ENCODE measurements at places on chromosomes 6 and 20.

DNA sequence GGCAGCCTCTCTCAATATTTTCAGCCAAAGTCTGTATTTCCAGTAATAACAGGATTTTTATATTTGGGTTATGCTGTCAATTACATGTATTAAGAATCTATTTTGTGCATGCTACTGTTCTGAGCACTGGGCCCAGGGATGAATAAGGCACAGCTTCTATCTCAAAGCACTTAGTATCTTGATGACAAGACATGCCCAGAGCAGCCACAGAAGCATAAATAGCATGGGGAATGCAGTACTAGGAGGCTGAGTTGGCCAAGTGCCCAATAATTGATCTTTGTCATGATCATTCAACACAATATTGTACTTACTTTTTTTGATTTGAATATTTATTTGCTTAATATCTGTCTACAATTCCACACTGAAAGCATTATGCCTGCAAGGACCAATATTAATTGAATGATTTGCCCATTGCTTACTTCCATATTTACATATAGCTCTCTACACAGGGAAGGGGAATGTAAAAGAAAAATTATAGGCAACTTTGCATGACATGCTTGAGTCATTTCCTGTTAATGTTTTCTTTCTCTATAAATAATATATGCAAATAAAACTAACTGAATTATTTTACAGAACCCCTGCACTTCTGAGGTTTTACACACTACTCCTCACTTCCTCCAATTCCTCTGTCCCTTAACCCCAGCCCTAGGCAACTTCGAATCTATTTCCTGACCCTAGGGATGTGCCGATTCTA, 298.9 kb upstream of the BMP2 start:
- DNase-seq: no peak

DNA sequence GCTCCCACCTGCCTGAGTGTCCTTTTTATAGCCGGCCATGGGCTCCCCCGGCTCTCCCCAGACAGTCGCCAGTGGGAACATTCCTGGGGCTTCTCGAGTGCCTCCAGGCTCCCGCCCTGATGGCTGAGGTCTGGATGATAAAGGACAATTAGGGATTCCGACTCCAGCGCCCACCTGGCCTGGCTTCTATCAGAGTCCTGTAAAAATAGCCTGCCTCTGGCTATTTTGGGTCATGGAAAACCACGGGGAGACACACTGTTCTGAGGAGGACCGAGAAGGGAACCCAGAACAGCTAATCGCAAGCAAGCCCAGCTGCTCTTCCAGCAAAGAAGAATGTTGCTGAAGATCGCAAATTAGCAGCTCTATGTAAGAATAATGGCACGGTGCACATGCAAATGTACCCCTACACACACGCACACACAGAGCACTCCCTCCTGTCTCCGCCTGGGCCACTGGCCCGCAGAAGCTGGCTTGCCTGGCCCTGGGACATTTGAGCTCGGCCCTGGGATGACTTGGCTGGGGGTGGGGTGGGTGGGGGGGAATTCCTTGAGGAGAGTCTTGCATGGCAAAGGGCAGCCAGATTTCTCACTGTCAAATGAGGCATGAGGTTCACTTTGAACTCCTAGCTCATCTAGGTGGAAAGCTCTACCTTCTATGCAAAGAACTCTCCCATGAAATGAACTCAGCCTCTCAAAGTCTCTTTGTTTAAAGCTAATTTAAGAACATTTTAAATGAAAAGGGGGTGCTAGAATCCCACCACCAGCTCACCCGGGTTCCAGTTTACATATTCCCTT, 55.3 kb downstream of the CTCFL start:
- no peak for DNase-seq

GRCh38 chr6:77630014-77630413, 22.8 kb upstream of the MEI4 start:
- no peak for DNase-seq

DNA sequence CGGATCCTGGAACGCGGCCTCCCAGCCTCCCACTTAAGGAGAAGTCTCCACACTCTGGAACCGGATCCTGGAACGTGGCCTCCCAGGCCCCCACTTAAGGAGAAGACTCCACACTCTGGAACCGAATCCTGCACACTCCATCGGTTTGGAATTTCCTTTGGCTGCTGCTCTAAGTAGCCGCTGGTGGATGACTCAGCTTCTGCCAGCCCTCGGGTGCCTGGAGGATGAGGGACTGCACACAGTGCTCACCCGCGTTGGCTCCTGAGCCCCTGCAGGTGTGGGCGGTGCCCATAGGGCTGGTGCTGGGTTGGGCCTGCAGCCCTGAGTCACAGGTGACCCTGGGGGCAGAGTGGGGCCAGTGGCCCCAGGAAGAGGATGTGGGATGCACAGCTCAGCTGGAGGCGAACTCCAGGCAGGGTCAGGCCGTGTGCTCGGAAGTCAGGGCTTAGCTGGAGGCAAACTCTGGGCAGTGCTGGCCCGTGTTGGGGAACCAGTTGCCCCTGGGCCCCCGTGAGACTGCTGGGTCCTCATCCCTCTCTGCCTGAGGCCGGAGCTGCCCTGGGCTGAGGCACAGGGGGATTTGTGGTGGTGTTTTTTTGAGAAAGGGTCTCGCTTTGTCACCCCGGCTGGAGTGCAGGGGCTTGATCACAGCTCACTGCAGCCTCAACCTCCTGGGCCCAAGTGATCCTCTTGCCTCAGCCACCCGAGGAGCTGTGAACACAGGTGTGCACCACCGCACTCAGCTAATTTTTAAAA, 13.9 kb upstream of the TNFRSF6B start:
- no peak for DNase-seq

- DNase-seq: no peak
These were observed 61.4 kb upstream of the TNFAIP3 start for GRCh38 chr6:137805622-137806021.

- DNase-seq: no peak
These were observed 77.5 kb downstream of the FKBP5 start for GRCh38 chr6:35611240-35611639.

- no peak for DNase-seq
These were observed 18.5 kb upstream of the C6orf141 start for GRCh38 chr6:49531774-49532569.

- no peak for DNase-seq
These were observed 96.1 kb downstream of the VEGFA start for GRCh38 chr6:43865932-43866645.

DNA sequence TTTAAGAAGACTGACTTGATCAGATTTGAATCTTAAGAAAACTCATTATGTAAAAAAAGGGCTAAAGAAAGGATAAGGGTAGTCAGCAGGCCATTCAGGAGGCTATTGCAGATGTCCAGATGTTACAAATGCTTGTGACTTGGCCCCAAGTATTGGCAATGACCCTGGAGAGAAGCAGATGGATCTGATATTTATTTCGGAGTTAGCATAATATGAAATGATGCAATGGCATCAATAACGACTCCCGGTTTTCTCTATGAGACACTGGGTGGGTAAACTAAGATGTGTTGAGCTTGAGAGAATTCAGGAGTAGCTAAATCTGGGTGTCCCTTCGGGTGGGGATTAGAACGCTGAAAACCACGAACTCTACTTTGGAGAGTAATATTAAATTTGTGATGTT, 149.7 kb downstream of the LAMA2 start:
- no peak for DNase-seq

DNA sequence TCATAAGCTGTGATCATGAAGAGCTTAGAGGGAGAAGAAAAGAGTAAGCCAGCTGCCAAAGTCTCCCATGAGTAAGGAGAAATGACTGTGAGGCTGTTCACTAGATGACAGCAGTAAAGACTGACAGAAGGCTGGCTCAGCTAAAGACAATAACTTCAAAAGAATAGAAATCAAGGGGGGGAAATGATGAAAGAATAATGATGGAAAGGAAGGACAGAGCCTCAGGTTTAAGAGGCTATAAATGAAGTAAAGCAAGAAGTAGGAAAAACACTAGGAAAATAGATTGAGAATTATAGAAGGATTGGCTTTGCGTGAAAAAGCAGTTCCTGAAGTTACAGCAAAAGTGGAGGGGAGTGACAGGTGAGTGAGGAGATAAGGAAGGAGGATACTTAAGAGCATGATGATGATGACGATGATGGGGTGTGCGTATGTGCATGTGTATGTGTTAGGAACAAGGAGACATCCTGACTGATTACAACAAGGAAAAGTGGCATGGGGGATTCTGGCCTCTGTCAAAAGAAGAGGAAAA, 48.2 kb downstream of the HBS1L start:
- no peak for DNase-seq

- no peak for DNase-seq
These were observed 26.0 kb upstream of the CLVS2 start for GRCh38 chr6:122969999-122970533.

GRCh38 chr20:59586613-59587012, 17.7 kb upstream of the PHACTR3 start:
- DNase-seq: no peak

DNA sequence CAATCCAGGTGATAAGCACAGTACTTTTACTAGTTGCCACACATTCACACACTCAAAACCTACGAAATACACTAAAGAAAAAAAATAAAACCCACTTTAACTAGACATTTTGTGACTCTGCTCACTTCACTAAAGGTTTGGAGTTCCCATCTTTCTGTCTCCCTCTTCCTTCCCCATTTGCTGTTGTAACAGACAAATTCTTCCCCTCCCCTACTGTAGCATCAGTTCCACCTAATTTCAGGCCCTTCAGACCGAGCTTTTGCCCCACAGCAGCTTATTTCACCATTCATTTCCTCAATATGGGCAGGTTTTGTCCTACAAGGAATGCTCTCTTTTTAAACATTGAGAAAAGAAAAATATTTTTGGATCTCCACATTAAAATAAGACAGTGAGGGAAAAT, 31.3 kb upstream of the MRAP2 start:
- DNase-seq: no peak

DNA sequence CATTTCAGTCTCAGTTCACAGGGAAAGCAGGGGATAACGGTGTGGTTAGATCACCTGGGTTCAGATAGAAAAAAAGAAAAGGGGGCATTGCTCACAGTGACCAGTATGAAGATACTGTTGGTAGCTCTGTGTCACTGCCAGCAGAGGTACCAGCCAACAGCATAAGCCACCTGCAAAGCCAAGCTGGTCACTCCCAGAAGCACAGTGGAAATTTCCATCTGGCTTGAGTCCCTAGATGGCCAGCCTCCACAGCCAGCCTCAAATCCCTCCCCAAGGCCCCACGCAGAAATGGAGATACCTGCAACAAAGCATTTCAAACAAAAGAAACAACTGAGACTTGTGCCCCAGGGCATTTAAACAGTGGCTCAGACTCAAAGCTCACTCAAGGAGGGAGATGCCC, 11.6 kb downstream of the DEFB127 start:
- no peak for DNase-seq

- DNase-seq: no peak
These were observed 200.0 kb downstream of the MANEA start for GRCh38 chr6:95777338-95777737.

DNA sequence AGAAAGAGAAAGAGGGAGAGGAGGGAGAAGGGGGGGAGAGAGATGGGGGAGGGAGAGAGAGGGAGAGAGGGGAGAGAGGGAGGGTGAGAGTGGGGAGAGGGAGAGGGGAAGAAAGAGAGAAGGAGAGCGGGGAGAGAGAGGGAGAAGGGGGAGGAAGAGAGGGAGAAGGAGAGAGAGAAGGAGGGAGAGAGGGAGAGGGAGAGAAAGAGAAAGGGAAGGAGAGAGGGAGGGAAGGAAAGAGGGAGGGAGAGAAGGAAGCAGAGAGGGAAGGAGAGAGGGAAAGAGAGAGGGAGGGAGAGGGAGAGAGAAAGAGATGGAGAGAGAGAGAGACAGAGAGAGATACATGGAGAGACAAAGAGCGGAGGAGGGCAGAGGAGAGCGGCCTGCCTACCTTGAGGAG, 23.8 kb downstream of the GATA5 start:
- no peak for DNase-seq

GRCh38 chr6:97009781-97010492, 85.4 kb downstream of the KLHL32 start:
- DNase-seq: no peak

GRCh38 chr6:99492092-99492491, 23.1 kb downstream of the USP45 start:
- DNase-seq: no peak

DNA sequence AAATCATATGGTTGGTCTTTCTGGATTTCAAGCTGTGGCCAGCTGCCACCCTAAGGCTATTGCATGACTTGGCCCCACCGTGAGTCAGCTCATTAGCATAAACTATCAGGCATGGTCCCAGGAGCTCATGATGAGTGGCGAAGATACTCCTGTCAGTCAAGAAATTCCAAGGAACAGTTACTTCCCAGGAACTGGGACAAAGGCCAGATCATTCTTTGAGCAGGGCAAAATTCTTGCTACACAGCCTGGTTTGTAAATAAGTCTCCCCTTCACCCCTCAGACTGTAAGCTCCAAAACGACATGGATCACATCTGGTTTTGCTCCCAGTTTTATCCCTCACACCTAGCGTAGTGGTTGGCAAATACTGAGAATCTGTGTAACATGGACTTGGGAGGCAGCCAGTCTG, 33.0 kb upstream of the KIAA1586 start:
- DNase-seq: no peak

GRCh38 chr6:156767603-156768467, 9.3 kb upstream of the ARID1B start:
- no peak for DNase-seq

DNA sequence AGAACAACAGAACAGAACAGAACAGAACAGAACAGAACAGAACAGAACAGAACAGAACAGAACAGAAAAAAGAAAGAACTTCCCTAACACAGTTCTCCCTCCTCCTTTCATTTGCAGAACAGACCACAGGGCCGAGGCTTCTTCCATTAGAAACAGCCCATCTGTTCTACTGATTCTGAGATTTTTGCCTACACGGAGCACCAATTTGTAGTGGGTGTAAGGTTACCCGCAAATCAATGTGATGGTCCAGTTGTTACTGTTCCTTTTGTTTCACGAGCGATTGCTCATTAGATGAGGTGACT, 734 bp upstream of the OGFRL1 start:
- DNase-seq: no peak

DNA sequence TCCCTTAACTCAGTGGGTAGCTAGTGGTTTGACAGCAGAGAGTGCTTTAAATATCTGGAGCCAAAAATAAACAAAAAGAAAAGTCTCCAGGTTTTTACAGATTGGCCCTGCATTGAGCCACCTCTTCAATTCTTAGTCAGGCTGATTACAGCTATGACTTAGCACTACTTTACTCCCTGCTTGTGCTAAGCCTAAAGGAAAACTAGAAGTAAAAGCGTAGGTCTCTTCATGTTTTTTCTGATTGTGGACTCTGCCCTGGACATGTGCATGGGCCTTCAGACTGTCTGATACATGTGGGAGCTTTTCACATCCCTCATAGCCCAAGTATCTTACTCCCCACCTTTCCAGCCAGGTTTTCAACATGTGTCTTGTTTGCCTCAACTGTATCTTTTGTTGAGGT, 33.3 kb downstream of the KPNA5 start:
- DNase-seq: no peak

GRCh38 chr20:43188234-43188653, 1.5 kb downstream of the PTPRT start:
- DNase-seq: no peak

GRCh38 chr6:5723841-5724691, 282.7 kb downstream of the NRN1 start:
- no peak for DNase-seq

Data from NCI-H1930 (cell line).